ENCODE measurements at places on chromosomes 2 and 18.

DNA sequence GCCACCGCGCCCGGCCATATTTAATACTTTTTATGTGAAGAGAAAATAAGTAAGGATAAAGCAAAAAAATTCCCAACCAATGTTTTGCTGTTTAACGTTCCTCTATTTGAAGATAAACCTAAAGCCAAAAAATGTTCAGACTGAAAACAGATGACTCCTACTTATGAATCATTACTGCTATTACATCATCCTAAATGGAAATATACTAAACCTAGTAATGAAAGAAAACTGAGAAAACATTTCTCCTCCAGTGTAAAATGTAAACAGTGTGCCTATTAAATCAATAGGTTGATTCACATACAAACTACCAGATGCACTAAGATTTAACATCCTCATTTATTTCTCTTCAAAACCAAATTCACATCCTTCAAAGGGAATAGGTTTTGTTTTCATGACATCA is 43.5 kb downstream of the CWC22 start:
- no peak for DNase-seq

GRCh38 chr18:11955239-11956029 is 25.9 kb upstream of the IMPA2 start:
- DNase-seq = no peak

DNA sequence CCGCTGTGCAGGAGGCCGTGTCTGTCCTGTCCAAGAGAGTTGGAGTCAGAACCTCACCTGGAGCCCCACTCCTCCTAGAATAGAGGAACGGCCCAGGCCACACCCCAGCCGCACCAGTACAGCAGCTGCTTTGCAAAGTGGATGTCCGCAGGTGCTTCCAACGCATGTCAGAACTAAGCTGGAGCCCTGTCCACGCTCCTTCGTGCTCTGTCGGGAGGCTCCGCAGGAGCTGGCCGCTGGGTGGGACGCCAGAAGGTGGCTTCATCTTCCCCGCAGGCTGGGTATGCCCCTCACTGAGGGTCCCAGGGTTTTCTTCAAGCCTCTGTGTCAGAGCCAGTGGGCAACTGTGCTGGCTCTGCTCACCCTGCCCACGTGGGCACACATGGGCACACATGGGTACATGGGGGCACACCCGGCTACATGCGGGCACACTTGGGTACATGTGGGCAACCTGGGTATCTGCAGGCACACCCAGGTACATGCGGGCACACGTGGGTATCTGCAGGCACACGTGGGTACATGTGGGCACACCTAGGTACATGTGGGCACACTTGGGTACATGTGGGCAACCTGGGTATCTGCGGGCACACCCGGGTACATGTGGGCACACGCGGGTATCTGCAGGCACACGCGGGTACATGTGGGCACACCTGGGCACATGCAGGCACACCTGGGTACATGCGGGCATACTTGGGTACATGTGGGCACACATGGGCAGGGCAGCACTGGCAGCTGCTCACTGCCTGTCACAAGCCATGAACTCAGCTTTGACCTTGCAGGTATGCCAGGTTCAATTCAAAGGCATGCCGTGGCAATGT is 67.1 kb upstream of the CTDP1 start:
- DNase-seq = no peak

GRCh38 chr2:28357055-28357454 is 35.6 kb upstream of the FOSL2 start:
- no peak for DNase-seq

GRCh38 chr2:107473150-107473549 is 353.5 kb upstream of the RGPD4 start:
- DNase-seq = no peak

DNA sequence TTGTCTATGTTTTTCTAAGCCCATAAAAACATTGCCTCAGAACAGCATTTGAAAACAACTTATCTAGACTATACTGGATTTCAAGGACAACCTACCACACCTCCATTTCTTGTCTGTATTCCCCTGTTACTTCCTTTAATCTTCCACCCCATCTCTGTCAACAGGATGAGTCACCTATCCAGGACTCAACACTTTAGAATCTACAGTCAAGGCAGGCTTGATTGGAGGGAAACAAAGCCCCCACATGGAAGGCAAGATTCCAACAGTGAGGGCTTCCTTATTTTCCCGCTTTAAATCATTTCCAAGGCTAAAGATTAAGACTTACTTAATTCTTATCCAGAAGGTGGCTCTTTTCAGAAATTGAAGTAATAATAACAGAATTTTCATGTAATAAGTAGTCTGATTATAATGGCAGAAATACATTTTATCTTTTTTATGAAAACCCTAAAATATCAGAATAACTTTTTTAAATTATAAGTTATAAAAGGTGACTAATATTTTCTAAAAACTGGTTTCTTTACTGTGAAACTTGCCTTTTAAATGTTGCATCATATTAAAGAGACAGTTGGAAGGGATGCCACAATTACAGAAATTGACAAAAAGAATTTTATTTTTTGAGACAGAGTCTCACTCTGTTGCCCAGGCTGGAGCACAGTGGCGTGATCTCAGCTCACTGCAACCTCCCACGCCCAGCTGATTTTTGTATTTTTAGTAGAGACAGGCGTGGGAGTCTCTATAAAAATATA is 138.7 kb upstream of the CCDC150 start:
- no peak for DNase-seq

GRCh38 chr2:74188018-74188601 is 9.4 kb upstream of the MOB1A start:
- DNase-seq = no peak

GRCh38 chr2:68732036-68732932 is 2.3 kb upstream of the ARHGAP25 start:
- no peak for DNase-seq

GRCh38 chr18:54035927-54036326 is 188.5 kb downstream of the MBD2 start:
- no peak for DNase-seq
